Neuronal stem cell (in vitro differentiated cells): ENCODE measurements at places on chromosomes 4 and X.
A peak's percentile ranks its signal among the peaks of the same experiment; 100 is the strongest.

- peak; percentile 70 for DNase-seq
Measured at GRCh38 chrX:100685284-100685996, 41.4 kb downstream of the SRPX2 start.

GRCh38 chr4:139556724-139557555 is 921 bp upstream of the SETD7 start:
- DNase-seq: no peak

DNA sequence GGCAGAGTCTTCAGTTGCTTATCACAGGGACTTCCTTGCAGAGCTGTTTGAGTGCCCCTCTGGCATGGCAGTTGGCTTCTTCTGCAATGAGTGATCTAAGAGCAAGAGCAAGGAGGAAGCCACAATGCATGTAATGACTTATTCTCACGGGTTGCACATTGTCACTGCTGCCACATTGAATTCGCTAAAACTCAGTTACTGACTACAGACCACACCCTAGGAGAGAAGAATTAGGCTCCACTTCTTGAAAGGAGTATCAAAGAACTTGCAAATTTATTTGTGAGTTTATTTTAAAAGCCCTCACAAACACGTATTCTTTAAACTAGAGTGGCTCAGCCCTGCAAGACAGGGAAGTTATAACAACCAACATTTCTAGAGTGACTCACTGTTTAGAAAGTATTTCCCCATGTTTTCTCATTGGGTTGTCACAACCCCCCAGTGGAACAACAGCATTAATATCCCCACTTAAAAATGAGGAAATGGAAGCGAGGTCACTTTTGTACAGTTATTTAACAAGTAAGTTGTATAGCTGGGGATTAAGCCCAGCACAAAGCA is 32.4 kb upstream of the RBPJ start:
- no peak for DNase-seq

DNA sequence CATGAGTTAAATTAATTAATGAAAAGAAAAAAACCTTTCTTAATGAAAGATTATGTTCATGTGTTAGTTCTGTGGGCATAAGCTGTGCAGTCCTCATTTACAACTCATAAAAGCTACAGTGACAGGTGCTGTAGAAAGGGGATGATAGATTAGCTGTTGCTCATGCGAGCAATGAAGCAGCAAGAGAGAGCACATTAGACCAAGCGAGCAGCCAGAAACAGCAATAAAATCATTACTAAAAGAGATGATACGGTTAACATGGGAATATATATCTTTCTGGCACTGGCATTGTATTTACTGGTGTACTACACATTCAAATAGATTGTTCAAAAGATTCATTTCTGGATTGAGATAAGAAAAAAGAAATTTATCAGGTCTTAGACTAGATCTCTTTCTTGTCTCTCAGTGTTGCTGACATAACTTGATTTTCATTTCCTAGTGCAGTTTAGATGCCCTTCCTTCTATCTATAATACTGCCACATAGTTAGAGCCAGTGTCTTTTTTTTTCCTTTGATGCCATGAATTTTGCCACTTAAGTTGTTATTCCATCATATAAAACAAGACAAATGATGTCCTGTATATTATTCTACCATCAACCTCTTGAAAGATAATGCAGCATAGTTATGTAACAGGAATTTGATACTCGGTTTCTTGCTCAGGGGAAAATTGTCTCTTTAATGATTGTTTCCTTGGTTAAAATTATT is 164.6 kb downstream of the BANK1 start:
- no peak for DNase-seq

GRCh38 chr4:186561748-186562147 is 6.4 kb upstream of the MTNR1A start:
- DNase-seq: no peak

GRCh38 chr4:133145758-133146573 is 3.1 kb upstream of the PCDH10 start:
- DNase-seq: no peak

- no peak for DNase-seq
Measured at GRCh38 chr4:47274901-47275300, 188.6 kb downstream of the COMMD8 start.

DNA sequence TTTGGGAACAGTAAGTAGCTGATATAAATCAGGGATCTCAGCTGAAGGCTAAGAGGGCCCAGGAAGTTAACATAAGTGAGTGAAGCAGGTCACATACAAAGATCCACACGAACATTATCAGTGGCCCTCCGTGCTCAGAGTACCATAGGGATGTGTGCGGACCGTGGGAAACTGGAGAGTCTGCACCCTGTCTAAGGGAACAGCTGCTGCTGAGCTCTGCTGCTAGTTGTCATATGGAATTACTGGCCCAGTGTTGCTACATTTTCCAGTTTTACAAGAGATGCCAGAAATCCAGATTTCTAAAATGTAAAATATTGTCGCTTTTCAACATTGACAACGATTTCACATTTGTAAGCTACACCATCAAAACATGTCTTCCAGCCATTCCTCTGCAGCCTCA is 90.5 kb downstream of the RTL5 start:
- DNase-seq: no peak

GRCh38 chr4:99572527-99573240 is 1.9 kb upstream of the MTTP start:
- DNase-seq: no peak

DNA sequence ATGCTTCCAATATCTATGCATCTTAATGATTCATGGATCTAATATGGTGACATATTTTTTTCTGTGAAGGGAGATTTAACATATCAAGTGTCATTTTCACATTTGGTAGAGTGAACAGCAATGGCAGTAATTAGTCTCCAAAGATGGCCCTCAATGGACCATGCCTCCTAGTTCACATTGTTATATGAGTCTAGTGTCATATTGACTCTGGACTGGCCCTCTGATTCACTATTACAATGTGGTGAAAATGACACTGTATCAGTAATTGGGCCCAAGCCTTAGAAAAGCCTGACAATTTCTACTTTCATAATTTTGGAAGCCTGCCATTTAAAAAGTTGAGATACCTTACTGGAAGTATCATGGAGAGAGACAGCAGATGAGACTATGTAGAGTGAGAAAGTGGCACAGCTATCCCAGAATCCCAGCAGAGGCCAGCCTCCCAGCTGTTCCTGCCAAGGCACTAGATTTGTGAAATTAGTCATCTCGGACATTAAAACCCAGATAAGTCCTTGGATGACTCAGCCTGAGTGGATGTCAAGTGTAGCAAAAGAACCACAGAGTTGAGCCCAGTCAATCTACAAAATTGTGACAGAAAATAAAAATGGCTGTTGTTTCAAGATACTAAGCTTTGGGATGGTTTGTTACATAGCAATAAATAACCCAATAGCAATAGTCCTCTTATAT is 68.4 kb downstream of the ARHGEF38 start:
- no peak for DNase-seq

GRCh38 chrX:44274096-44274495 is 69.4 kb downstream of the EFHC2 start:
- DNase-seq: no peak

DNA sequence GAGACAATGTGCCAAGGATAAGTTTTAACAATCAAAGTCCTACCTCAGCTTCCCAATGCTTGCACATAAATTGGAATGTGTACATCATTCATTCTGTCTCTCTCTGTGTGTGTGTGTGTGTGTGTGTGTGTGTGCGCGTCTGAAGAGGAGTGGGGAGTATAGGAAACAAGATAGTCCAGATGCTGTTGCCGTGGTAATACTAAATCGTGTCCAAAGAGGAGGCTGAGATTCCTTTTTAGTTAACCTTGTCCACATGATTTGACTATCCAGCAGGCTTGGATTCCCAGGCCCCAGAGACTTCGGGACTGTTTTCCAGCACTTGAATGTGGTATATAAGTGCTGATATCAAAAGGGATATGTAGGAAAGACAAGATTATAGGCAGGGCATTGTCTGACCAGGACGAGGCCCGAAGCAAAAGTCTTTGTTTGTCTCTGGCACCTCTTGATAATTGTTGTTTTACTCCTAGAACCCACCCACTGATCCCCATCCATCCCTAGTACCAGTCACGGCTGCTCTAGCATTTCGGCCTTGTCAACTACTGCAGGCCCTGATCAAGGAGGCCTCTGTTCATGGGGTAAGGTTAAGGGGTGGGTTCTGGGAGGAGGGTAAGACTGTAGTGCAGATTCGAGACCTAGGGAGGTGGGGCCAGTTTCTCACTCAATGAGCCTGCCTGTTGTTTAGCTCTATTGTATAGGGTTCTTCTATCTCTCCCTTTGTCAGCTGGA is 3.9 kb downstream of the PLP1 start:
- DNase-seq: no peak

GRCh38 chr4:74044677-74045076 is 6.2 kb upstream of the CXCL3 start:
- DNase-seq: no peak

DNA sequence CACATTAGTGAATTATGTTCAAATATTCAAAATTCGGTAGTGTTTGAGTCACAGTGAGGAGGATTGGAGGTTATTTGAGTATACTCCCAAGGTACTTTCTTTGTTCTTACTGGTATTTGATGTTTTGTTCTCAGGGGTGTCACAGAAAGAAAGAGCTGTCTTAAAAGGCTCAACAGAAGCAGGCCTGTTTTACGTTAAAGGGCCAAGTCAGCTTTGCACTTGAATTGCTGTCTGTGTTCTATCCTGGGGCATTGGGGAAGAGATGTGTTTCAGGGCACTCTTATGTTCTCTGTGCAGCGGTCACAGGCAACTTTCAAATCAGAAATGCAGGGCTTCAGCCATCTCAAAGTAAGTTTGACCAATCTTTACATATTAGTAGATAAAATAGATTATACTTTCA is 1113.1 kb upstream of the LCORL start:
- no peak for DNase-seq

DNA sequence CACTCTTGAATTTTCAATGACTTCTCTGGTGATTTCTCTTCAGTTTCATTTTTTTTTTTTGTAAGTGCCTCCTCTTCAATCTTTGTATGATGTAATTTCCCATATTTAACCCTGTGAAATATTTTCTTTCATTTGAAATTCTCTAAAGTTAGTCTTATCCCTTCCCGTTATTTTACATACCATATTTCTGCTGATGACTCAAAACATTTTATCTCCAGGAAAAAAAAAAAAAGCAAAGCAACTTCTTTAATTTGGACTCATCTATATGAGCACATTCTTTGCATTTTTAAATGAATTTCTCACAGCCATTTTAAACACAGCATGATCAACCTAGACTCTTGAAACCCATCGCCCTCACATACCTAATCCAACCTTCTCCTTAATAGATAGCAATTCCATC is 1831.4 kb downstream of the ARAP2 start:
- no peak for DNase-seq

DNA sequence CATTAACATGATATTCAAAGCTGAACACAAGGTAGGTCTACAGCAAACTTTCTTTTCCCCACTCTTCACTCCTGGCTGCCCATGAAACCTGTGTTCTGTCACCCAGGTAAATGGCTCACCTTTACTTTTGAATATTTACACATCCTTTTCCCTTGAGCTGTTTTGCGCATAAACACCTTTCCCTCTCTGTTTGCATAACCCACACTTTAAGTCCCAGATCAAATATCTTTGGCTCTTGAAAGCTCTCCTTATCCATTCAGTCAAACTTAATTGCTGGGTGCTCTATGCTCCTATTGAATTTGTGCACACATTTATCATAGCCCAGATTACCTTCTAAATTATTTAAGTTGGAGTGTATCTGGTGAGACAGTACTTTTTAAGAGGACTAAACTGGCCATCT is 51.7 kb upstream of the ATP8A1 start:
- no peak for DNase-seq

DNA sequence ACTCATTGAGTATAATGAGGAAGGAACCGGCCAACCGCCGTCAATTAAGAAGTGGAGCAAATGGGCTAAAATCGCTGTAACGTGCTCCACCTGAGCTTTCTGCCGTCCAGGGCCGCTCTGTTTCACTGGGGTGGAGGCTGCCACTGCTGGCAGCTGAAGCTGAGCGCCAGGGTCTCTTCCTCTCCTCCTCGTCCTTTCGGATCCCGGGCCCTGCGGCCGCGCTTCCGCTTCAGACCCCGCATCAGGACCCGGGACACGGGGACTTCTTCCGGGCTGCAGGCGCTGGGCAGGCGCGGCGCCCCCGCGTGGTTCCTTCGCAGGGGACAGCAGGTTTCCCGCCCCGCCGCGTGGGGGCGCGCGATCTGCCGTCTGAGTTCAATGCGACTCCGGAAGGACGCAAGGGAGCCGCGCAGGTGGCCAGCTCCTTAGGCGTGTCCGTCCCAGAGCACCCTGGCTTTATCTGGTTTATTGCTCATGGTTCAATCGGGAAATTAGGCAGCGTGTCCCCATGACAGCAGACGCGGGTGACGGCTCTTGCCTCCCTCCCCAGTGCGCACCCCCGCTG is 519.8 kb downstream of the TRIML1 start:
- no peak for DNase-seq

DNA sequence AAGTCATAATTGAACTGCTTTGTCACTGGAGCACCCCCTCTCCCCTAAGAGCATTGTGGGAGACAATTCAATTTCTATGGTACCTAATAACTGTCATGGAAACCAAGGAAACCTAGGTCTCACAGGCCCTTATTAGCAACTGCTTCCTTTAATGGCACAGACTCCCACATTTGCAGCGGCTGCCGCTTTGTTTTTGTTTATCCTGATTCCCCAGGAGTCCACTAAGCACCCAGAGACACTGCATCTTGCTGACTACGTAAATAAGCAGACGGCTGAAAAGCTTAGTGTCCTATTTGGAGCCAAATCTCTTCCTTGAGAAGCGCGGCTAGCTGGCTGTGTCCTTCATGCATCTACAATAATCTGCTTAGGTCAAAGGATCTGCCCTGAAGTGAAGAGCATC is 494.4 kb downstream of the TMA16 start:
- DNase-seq: peak; percentile 37

DNA sequence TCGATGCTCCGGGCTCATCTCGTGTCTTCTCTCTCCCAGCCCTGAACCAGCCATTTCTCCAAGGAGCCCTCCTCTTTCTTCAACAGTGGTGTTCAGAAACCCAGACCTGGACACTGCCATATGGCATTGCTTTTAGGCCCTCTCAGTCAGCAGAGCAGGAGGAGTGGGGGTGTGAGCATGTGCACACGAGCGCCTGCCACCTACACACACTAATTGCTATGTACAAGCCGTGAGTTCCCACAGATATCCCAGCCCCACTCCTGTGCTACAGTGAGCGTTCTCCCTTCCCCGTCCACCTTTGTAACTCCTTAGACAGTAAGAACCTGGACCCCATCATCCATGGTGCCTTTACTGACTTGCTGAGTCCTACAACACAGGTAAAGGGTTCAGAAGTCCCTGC is 53.8 kb downstream of the TNIP2 start:
- no peak for DNase-seq

DNA sequence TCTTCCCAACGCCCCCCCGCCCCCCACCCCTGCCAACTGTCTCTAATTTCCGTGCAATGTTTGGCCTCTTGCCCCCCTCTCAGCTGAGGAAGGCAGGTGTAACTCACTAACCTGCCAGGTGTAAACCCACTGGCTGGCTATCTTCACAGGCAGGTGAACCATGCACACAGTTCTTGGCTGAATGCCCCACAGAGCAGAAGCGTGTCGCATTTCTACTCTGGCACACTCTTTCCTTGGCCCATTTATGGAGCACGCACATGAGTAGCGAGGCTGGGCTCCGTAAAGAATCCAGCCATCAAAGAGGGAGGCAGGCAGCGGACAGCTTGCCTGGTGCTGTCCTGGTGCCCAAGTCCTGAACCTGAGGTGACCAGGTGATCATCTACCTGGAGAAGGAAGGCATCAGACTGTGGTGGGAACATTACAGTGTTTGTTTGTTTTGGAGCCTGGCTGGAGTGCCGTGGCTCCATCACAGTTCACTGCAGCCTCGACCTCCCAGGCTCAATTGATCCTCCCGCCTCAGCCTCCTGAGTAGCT is 39.2 kb upstream of the CRMP1 start:
- DNase-seq: no peak
